ENCODE measurements at places on chromosomes 2 and 18. TPM values are rescaled to one million over a fixed set of nuclear protein-coding genes. Genes with fewer than 3 reads are reported as not detected.

- no peak for DNase-seq
Measured at GRCh38 chr2:5885451-5886173, 193.4 kb downstream of the SOX11 start.

DNA sequence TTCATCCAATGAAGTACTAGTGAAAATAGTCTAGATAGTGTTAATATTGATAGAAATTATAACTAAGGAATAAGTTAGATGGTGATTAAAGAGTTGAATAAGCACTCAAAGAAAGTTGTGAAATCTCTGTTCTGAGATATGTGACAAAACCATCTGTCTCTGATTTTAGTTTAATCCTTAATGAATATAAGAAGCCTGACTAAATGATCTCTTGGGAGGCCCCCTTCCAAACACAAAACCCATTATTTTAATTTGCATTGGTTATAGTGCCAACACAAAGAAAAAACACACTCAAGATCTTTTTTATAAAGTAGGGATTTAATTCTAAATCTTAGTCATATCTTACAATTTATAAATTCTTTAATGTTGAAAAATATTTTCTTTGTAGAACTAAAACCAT, 34.0 kb downstream of the SCN2A start:
- DNase-seq = no peak

DNA sequence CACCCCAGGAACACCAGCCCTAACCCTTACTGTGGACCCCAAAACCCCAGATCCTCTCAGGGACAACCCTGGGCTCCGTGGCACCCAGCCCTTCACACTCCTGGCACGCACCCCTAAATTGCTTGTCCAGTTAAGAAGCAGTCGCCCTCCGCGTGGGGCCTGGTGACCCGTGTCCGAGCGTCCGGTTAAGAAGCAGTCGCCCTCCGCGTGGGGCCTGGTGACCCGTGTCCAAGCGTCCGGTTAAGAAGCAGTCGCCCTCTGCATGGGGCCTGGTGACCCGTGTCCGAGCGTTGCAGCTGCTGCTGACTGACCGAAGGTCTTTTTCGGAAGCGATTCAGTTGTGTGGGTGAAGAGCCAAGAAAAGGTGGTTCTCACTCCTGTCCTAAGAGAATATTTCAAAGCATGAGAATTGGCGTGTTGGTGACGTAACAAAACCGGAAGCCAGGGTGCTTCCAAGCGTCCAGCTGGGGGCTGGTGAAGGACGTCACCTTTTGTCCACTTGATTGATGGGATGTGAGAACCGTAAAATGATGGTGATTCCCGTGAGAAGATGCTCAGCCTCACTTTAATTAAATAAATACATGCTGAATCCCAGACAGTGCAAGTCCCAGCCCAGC, 70.5 kb downstream of the KCNG2 start:
- no peak for DNase-seq

GRCh38 chr2:198287706-198288105, 483.3 kb downstream of the PLCL1 start:
- no peak for DNase-seq

DNA sequence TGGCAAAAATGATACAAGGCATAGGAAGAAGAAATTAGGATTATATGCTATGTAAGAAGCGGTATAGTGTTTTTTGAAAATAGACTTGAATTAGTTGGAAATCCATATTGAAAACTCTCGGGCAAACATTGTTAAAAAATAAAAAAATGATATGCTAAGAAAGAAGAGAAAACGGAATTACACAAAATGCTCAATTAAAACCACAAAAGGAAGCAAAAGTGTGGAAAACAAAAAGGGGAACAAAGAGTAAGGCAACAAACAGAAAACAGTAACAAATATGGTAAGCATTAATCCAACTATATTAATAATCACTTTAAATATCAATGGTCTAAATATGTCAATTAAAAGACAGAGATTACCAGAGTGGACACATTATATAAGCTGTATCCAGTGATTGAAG, 58.4 kb downstream of the TXNL1 start:
- no peak for DNase-seq

GRCh38 chr2:106812383-106812782, 73.6 kb downstream of the ST6GAL2 start:
- DNase-seq = no peak

DNA sequence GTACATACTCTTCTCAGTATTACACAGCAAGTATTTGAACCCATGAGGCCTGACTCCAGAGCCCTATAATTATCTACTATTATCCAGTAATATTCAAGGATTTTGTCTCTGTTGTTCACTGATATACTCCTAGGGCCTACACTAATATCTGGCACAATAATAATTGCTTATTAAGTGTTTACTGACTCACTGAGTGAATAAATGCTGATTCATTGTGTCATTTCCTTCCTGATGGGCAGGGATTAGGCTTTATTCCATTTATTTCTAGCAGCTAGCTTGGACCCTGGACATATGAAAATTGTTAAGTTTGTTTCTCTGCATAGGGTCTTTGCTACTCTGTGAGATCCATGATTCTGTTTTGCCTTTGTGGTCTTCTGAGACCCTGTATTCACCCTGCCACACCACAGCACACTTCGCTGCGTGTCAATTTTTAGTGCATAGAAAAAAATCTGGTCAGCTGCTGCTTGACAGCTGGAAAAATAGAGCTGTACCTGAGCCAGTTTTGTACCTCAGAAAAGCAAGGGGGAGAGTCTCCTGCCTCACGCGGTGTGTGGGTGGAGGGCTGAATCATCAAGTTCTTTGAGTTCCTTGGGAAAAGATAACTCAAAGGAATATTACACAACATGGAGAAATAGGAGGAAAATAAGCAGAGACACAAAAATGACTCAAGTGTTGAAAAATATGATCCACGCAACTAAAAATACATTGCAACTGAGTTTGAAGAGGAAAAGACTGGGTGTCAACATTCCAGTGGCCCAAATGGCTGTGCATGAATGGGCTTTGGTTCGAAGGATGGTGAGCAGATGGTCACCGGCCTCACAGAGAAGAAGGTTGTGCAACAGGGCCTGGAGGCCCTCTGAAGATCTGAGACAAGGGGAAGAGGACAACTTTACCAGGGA, 18.9 kb upstream of the DPP4 start:
- DNase-seq = no peak

GRCh38 chr18:3283908-3284307, 22.0 kb downstream of the MYL12B start:
- no peak for DNase-seq

DNA sequence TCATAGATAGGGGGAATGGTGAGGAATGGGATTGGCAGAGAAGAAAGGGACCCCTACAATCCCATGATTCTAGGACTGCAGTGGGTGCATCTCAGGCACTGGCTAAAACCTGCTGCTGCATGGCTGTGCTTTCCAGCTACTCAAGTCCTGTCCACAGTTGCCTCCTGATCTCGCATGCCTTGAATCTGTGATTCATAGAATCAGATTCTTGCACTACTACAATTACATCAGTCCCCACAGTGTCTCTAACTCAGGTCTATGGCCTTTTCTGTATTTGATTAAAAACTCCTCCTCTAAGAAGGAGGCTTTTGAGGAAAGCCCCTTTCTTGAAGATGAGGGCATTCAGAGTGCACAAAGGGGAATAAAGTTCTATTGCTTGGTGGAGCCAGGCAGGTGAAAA, 117.4 kb downstream of the LRATD1 start:
- no peak for DNase-seq

GRCh38 chr2:128412181-128412871, 93.7 kb upstream of the HS6ST1 start:
- peak; percentile 72 for DNase-seq

DNA sequence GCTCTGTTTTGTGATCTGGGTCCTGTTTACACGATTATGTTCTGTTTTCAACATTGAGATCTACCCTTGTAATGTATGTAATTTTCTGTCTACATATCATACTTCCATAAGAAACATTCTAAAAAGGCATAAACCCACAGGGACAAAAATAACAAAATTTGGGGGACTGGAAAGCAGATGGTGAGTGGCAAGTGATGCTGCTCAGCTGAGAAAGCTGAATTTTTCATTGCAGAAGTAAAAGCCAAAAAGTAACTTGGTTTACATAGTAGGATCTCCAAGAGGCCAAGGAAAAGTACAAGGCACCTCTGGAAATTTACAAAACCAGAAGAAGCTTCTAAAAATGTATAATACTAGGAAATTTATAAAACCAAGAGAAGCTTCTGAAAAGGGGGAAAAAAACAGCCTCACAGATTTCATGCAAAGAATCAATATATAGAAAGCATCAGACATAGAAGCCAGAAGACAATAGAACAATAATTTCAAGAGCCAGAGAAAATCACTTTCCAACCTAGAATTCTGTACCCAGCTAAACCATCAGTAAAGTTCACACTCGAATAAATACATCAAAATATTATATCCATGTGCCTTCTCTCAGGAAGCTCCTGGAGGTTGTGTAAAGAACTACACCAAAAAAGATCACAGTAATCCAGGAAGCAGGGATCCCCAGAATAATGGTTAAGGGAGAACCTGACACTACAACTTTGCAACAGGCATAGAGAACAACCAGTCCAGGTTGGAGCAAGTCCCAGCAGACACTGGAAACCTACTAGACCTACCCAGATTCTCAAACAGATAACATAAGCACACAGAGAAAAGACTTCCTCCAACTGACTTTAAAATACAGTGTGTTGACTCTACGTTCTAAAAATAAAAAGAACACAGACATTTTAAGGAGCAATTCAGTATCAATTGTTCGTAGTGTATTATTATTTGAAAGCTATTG, 401.7 kb upstream of the HS6ST1 start:
- peak; percentile 20 for DNase-seq

DNA sequence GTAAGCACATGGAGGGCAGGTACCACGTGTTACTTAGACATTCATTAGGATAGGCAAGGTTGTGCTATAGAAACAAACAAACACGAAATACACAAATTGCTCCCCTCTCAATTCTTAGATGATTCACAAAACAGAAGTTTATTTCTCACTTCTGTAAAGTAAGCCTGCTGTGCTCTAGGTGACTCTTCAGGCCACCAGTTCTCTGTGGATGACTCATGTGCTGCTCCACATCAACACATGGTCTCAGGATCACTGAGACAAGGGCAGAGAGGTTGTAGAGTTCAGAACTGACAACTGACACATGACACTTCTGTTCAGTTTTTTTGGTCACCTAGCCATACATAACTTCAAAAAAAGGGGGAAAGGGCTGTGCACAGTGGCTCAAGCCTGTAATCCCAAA, 70.6 kb downstream of the DAW1 start:
- no peak for DNase-seq

- DNase-seq = no peak
Measured at GRCh38 chr2:86825693-86826381, 35.1 kb upstream of the CD8A start.

DNA sequence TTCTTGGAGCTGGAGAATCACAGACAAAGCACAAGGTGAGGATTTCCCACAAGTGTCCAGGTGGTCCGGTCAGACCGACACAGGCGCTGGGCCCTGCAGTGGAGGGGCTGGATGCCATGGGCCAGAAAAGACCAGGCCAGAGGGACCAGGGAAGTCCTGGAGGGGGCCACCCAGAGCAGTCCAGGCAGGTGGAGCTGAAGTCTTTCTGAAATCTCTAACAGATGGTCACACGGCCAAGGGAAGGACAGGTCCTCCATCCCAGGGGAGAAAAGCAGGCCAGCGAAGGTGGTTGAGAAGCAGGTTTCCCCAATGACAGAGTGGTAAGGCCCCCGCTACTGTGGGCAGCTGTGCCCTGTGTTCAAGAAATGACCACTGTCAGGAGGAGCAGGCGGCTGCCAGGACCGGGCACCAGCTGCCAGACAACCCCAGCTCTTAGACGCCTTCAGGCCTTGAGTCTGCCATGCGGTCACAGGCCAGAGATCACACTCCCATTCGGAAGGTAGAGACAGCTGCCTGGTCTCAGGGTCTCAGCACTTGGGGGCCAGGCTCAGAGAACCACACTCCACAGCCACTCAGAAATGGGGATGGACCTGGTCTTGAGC, 25.9 kb downstream of the HS1BP3 start:
- no peak for DNase-seq

GRCh38 chr2:105754011-105754410, 9.3 kb downstream of the NCK2 start:
- DNase-seq = no peak

DNA sequence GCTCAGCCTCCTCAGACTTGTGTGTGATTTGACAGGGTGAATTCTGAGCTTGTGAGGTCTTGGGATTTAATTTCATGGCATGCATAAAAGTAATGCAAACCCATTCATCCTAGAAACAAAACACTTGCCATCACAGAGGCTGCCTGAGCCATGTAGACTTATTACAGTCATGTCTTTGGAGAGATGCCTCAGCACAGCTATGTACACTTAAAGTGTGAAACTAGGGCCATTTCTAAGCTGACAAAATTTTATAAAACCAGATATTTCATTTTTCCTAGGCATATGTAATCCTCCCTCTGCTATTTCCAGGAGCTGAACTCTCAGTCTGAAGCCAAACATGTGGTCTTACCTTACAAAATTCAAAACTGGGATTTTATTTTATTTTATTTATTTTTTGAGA, 322.2 kb upstream of the SPHKAP start:
- no peak for DNase-seq

DNA sequence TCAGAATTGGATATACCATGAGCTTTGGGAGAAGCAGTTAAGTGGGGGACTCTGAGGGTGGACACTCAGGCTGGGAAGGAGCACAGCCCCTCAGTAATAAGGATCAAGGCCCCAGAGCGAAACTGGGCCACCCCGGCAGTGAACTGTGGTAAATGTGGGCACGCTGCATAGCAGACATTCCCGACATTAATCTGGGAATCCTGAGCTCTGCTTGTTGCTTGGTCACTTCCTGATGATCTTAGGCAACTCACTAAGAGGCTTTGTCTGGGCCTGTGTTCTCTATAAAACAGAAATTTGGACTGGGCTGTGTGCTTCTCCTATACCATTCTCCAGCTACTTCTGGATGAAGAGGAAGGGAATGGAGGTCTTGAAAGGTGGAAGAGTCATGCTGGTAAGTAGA, 4.8 kb downstream of the TGFBRAP1 start:
- DNase-seq = no peak

DNA sequence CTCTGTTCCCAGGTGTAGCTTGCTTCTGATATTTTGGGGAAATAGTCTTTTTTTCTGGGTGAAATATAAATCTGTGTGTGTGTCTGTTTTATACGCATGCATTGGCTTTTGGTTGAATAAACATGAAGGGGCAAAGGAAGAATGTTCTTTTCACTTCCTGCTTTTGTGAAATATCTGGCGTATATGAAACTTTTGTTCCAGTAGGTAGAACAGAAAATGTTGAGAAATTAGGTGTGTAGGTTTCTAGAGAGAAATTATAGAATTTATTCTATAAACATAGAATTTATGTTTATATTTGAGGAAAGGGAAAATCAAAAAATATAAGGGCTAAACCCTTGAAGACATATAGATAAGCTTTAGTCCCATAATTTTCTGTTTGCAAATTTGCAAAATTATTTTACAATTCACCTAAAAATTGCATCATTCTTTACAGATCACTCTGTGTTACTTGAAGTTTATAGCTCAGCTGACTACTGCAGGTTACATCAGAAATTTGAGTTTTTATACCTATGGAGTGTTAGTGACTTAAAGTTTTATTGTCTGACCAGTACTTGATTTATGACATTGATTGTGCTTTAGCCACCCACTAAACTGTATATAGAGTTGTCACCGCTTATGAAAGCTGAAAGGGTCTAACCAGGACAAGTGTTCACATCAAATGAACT, 116.1 kb downstream of the FAM117B start:
- no peak for DNase-seq

- no peak for DNase-seq
Measured at GRCh38 chr2:130841741-130842365, 5.1 kb downstream of the ARHGEF4 start.

- no peak for DNase-seq
Measured at GRCh38 chr18:71304856-71305255, 1016.0 kb downstream of the SOCS6 start.

GRCh38 chr2:157265825-157266224, 8.3 kb downstream of the GALNT5 start:
- DNase-seq = no peak

The CHRND gene
- total RNA-seq = not detected

The IL1RL2 gene
- total RNA-seq = 5.2 TPM

The POLR1B gene
- total RNA-seq = 13.3 TPM

The ARHGAP25 gene
- 9.6 TPM for total RNA-seq

The NPHP1 gene
- 4.9 TPM for total RNA-seq

All from vagina (tissue), 2 donors.